ENCODE measurements at places on chromosomes 6 and 20. TPM values are rescaled to one million over a fixed set of nuclear protein-coding genes. Genes with fewer than 3 reads are reported as not detected.
A peak's percentile ranks its signal among the peaks of the same experiment; 100 is the strongest.

ARMH2 gene
- total RNA-seq, result not detected

DNA sequence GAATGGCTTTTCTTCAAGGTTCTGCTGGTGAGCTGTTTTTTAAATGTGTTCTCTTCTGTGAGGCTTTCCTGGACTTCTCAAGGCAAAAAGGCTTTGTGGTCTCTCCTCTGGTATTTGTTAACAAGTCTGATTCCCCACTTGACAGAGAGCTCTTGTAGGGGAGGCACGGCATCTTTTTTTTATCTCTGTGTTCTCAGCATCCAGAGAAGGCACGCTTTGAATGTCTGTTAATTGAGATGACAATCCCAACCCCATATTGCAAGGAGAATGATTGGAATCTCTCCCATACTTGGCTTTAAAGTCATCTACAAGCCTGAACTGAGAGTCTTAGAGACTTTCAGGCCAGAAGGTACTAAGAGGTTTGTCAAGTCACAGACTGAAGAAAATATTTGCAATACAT is 22.6 kb downstream of the EDN1 start:
- DNase-seq, result no peak

GRCh38 chr20:50820515-50821256 is 25.8 kb downstream of the BCAS4 start:
- DNase-seq, result no peak

DNA sequence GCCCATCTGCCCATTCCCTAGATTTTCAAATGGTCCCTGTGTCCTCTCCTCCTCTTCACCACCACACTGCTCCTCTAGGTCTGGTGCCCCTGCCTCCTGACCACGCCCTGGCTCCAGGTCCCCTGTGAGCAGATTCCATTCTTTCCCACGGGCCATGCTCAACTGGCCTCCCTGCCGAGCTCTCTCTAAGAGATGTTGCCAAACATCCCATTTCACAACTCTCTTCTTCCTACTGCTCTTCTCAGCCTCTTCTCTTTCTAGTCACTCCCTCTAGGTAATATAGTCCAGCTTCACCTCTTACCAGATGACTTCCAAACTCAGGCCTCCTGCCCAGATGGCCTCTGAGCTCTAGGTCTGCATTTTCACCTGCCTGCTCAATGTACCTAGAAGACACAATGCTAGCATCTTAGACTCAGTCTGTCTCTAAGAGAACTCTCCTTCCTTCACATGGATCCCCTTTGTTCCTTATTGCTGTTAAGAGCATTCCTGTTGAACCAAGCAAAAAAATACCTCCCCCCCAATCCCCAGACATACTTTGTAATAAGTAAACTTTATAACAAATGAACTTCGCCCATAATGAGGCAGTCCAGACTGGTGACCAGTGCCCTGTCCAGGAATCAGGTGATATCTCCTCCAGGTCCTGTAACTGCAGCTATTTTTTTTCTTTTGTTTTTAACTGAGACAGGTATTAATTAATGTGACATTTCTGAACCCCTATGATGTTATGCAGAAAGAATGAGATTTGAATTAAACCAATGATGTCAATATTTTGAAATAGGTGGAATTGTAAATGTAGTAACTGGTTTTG is 79.0 kb downstream of the LYRM4 start:
- no peak for DNase-seq

- DNase-seq, result no peak
Measured at GRCh38 chr6:121951918-121952379, 447.5 kb upstream of the HSF2 start.

SLC35F1 gene
- total RNA-seq, result 0.29 TPM

- DNase-seq, result no peak
Measured at GRCh38 chr20:38094373-38094891, 60.9 kb downstream of the RPRD1B start.

ZNF391 gene
- 2.1 TPM for total RNA-seq

LRRC73 gene
- total RNA-seq, result 0.55 TPM

SUMO4 gene
- total RNA-seq, result 2.5 TPM

VIP gene
- total RNA-seq, result 1.6 TPM

GRCh38 chr6:168589275-168589674 is 148.3 kb downstream of the SMOC2 start:
- DNase-seq, result no peak

DNA sequence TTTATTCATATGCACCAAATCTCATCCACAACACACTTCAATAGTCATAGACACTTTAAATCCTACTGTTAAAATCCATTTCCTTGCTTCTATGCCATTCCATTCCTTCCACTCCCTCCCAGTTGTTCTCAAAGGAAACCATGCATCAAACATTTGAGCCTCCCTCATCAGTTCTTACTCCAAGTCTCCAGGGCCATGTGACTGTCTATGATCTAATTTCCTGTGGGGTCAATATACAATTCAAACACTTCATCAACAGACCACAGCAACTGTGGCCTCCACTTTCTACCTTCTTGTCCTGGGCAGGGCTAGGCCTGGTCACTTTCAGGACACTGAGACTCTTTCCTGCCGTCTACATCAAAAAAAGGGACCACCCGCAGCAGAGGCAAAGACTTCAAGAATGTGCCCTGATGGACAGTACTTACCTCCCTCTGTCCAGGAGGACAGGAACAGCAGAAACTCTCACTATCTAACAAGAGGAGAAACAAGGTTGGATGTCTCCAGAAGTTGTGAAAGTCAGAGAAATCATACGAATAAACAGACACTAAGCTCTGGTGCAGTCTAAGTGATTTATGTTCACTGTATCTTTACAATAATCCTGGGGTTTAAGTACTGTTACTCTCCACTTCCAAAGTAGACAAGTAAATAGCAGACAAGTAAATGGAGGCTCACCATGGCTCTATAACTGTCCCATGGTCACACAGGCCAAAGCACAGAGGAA is 160.2 kb downstream of the QRSL1 start:
- no peak for DNase-seq

RARS2 gene
- total RNA-seq, result 28.9 TPM

GRCh38 chr6:12249541-12250382 is 40.4 kb upstream of the EDN1 start:
- no peak for DNase-seq

DNA sequence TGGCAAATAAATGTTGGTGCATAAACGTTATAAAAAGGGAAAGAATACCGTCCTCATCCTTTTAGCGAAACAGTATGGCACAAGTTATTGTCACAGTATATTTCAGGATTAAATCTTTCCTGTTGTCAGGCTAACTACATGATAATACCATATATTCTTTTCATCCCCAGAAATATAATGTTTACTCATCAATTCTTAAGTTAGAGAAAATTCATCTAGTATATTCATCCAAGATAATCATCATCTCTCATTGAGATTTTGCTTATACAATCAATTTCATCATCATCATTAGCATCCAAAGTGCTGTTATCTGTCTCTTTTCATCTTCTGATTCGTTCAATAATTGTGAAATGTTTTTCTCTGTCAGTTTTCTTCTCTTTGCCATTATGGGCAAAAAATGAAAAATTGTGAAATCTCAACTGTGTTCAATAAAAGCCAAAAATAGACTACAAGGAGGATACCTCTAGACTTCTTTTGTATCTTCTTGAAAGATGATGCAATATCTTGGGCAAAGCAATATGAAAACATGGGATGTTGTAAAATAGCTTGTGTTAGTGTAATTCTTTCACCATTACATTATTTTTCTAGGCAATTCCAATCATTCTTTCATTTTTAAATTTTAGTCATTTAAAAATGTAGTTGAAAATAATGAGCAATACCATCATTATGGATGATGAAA is 2.6 kb downstream of the SPACA1 start:
- no peak for DNase-seq

RBPJL gene
- not detected for total RNA-seq

GRCh38 chr20:23995905-23996666 is 7.5 kb upstream of the GGTLC1 start:
- DNase-seq, result peak; percentile 76

DNA sequence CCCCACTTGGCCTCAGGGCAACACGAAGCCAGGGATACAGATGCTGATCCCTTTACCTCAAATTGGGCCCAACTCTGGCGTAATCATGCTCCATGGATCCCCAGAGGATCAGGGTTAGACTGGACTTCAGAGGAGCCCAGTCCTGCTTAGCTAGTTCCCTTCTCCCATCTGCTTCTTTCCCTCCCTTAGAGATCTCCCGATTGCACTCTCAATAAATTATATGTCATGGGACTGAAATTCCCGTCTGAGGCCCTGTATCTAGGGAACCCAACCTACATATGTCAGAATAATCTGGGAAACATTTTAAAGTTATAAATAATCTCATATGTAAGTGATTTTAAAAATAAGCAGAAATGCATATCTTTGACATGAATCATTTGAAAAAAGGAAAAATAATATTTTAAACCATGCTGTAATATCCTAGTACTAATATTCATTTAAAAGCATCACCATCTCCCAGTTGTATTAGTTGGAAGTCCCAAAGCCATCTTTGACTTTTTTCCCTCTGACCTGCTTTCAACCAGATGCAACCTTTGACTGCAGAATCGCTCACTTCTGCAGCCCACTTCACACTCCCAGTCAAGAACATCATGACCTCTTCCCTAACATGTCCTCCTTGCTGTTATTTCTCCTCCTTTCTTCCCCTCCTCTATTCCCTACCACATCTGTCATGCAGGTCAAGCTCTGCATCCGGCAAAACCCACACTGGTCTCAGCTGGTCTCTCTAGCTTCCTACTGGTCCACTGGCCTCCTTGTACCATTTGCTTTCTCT is 393.6 kb downstream of the BTBD3 start:
- DNase-seq, result no peak

GRCh38 chr20:32558526-32558925 is 26.6 kb downstream of the NOL4L start:
- no peak for DNase-seq

DNA sequence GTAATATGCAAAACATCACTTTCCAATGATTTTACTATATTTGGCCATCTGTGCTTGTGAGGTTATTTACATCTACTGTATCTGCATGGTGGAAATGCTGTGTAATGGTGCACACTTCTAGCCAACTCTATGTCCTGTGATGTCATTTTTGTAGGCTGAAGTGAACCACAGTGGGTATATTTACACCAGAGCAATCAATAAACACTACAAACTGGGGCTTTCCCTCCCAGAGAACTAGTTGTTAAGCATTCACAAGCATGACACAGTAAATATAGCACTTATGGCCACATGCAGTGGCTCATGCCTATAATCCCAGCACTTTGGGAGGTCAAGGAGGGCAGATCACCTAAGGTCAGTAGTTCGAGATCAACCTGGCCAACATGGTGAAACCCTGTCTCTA is 4.9 kb downstream of the SLC22A2 start:
- no peak for DNase-seq

FRK gene
- total RNA-seq, result 7.2 TPM

GRCh38 chr20:50101281-50101680 is 11.7 kb downstream of the UBE2V1 start:
- no peak for DNase-seq

DNA sequence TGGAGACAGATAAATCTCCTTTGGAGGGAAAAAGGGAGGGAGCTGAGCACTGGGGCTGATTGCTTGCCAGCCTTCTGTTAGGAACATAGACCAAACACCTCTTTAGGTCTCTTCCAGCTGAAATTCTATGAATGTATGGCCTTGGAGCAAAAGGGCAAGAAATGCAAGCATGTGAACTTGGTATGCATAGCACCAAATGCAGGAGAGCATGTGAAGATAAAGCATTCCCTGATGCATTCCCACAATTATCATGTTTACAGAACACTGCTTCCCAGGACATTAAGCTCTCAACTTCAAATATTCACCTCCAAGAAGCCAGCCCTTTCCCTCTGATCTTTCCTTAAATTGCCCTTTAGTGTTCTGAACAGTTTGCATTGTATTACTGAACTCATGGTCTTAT is 15.6 kb downstream of the RIPOR2 start:
- DNase-seq, result no peak

GRCh38 chr6:155771822-155772221 is 316.2 kb upstream of the NOX3 start:
- no peak for DNase-seq

GRCh38 chr6:7914311-7914710 is 3.7 kb upstream of the TXNDC5 start:
- DNase-seq, result no peak

RIPOR2 gene
- total RNA-seq, result 25.6 TPM

COL19A1 gene
- not detected for total RNA-seq

DNA sequence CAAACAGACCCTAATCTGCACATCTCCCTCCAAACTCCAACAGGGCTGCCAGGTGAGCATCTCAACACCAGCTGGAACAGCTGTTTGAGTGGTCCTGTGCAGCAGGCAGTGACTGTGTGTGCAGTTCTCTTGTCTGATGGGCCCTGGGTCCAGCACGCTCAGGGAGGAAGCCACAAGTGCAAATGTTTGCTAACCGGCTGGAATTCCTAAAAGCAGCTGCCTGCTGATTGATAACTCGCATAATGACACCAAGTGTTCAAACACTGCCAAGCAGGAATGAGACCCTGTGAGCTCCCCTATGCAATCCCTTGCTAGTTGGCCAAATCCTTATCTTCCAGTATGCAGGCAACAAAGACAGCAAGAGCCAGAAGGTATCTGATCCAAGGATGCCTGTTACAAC is 650.6 kb downstream of the CBLN4 start:
- DNase-seq, result no peak

Measured in upper lobe of right lung (tissue), 1 donor.